ENCODE measurements at places on chromosomes 7 and 10.

DNA sequence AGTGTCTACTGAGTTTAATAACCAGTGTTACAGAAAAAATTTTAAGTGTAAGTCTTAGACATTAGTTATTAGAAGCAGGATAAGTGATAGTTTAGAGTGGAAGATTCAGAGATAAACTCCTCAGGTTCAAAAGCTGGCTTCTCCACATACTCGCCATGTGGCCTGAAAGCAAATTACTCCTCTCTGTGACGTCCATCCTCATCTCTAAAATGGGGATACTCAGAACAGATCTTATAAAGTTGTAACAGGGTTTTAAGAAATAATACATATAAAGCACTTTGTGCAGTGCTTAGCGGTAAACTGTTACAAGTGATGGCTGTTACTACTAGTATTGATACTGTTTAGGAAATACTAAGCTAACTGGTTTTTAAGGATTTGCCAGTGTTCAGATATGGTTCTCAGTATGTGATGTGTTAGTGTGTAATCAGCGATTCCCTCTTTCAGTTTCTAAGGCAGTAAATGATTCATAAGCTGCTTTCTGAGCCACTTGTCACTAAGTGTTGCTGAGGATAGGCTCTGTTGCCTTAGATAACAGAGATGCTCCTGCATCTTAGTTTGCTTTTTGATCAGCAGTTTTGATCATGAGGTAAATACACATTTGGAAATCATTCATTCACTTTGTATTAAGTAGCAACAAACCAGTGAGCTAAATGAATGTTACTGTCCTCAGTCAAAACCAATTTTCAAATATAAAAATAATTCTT lies 58.7 kb downstream of the CYP51A1 start:
- no peak for DNase-seq

- no peak for DNase-seq
These were observed 102.1 kb downstream of the VPS41 start for GRCh38 chr7:38806912-38807311.

DNA sequence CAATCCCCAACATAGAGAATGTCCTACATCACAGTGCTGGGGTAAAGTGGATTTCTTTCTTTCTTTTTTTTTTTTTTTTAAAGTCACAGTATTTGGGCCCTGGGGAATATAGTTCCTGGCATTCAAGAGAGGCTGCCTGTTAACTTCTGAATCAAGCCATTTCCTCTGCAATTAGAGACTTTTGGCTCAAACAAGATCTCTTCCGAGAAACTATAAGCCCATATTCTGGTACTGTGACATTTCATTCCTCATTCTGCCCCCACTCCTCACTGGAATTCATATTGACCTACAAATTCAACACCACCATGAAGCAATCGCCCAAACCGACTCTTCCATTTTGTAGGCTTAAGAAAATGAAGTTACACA lies 187.4 kb downstream of the PHTF2 start:
- no peak for DNase-seq

DNA sequence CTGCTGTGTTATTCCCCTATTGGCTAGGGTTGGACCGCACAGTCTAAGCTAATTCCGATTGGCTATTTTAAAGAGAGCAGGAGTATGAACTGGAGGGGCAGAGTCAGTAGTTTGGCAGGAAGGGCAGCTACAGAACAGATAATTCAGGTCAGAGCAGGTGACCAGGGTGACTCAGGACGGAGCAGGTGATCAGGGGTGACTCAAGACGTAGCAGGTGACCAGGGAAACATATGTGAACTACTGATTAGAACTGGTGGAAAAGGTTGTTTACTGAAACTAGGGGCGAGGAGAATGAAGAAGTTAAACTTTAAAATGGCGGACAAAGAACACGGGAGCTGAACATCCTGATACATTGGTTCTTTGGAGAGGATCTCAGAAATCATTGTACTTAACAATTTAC lies 102.3 kb downstream of the CCDC7 start:
- DNase-seq: no peak

GRCh38 chr7:2713370-2713769 lies 25.4 kb downstream of the AMZ1 start:
- DNase-seq: no peak
